ENCODE measurements at places on chromosomes 1 and 21.

GRCh38 chr1:221165839-221166500 lies 286.7 kb downstream of the HLX start:
- no peak for DNase-seq

GRCh38 chr1:61158591-61158990 lies 76.2 kb downstream of the NFIA start:
- no peak for DNase-seq

DNA sequence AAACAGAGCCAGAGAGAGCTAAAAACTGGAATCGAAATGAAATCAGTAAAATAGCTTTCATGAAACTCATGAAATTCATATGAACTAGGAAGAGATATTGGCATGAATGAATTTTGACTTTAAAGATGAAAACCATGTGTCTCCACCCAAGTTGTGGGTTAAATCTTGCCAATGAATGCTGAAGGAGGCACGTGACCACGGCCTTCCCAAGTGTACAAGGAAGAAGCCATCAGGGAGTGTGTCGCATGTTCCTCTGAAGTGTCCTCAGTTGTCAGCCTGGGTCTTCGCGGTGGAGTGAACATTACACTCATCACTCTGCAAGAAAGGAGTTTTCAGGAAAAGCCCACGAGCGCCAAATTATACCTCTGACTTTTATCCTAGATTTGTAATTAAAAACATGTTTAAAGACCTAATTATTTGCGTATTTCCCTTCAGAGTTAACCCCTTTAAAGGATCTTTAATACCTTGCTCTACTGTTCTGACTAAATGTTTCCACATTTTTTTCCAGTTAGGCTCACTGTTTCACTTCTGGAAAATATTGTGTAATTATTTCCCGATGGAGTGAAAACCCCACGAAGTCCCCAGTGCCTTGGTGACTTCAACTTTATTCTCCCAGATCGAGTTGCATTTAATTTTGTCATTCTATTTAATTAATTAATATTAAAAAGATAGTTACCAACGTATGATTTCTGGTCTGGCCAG lies 118.3 kb downstream of the DHRS3 start:
- no peak for DNase-seq

DNA sequence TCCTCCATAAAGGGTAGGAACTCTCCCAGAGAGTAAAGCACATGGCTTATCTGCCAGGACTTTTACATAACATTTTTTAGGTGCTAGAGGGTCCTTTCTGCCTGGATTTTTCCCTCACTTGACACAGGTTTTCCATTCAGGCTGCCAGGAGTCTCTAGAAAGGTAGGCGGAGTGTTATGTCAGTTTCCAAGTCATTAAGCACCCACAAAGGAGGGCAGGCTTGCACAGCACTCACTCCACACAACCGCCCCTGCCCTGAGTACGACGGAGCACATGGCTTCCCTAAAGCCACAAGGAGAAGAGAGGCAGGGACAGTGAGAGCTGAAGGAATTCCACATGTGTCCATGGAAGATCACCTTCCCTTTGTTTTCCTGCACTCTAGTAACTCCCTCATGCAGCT lies 55.7 kb downstream of the CAPZB start:
- no peak for DNase-seq

GRCh38 chr1:6646499-6647148 lies 22.0 kb downstream of the THAP3 start:
- DNase-seq: peak; percentile 17

- no peak for DNase-seq
Measured at GRCh38 chr1:241715956-241716355, 63.9 kb downstream of the WDR64 start.

DNA sequence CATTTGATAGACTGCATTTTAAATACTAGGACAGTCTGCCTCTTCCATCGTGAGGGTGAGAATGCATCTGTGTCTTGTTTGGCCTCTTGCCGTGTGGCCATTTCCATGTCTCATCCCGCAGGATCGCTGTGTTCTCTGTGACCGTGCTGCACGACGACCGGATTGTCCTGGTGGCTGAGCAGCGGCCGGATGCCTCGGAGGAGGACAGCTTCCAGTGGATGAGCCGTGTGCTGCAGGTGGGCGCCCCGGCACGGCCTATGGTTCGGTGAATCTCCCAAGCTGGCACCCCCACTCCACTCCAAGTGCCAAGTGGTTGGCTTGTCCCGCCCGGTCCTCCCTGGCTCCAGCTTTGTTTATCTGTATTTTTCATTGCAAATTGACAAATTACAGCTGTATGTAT lies 55.2 kb downstream of the S100B start:
- no peak for DNase-seq

DNA sequence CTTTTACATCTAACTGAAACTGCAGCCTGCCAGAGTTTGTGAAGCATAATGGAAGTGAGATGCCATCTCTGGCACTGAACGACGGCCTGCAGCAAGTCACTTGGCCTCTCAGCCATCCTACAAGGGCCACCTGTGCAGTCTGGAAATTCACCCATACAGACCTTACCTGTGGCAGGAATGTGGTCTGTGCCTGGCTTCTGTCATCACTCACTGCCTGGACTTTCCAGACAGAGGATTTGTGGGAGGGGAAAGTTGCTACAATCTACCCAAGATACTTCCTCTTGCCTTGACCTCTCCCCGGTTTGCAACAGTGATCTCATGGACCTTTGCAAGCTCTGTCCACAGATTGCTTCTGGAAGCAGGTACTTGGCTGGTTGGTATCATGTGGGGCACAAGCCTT lies 58.4 kb upstream of the ATP1B1 start:
- no peak for DNase-seq

GRCh38 chr1:64530969-64531692 lies 61.2 kb downstream of the CACHD1 start:
- no peak for DNase-seq

DNA sequence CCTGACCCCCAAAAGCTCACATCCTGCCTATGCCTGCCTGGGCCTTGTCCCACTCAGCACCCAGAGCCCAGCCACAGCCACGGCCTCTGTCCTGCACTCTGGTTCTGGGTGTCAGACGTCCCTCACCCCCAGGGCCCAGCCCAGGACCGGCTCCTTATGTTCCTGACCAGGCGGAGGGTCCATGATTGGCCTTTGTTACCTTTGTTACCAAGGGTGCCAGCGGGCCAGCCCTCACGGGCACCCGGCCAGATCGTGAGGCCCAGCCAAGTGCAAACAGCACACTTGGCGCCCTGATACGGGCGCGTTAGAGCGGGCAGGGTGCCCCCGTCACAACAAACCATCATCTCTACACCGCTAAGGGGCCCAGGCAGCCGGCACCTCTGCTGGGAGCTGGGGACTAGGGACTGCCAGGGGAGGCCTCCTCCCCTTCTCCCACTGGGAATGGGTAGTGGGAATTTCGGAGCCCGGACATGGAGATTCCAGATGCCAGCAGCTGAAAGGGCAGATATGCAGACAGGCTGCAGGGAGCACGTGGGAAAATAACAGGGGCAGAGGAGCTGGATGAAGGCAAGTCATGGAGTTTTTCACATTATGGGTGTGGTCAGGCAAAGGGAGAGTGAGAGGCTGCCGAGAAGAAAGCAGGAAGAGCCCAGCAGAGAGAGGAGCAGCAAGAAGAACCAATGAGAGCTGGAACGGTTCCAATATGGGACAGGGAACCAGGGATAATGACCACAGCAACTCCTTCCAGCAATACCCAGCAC lies 22.1 kb downstream of the HSPG2 start:
- peak; percentile 63 for DNase-seq

GRCh38 chr1:231720652-231721325 lies 94.2 kb downstream of the DISC1 start:
- no peak for DNase-seq

DNA sequence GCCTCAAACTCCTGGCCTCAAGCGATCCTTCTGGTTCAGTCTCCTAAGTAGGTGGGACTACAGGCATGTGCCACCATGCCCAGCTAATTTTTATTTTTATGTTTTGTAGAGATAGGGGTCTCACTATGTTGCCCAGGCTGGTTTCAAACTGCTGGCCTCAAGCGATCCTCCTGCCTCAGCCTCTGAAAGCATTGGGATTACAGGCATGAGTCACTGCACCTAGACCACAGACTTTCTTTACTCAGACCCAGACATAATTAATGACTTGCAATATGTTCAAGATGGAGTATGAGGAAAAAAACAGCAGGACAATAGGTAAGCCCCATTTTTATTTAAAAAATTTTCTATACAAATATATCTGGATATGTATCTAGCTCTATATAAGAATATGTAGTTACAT lies 13.2 kb downstream of the KANK4 start:
- no peak for DNase-seq

DNA sequence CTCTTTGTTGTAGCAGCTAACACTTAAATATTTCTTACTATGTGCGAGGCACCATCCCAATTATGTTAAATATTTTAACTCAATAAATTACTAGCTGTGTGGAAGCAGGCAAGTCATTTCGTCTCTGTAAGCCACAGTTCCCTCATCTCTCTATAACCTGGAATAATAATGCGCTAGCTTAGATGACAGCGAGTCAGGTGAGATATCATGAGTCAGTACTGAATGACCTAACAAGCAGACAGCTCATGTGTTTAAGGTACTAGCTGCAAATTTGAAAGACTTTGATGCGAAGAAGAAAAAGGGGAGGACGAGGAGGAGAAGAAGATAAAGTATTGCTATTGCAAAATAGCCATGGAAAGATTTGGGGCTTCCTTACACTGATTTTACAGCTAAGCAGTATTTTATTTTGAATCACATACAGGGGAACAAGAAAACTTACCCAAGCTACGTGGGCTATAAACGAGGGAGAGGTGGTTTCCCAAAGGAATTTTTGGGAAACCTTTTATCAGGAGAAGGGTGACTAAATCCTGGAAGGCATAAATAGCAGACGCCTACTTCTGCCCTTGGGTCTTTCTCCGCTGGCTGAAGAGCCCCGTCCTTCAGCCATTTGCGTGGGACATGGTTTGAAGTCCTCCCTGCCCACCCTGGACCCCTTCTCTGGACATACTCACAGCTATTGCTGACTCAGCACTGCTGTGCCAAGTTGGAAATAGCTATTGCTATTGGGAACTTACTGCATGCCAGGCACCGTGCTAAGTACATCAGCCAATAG lies 8.9 kb downstream of the CITED4 start:
- DNase-seq: no peak

DNA sequence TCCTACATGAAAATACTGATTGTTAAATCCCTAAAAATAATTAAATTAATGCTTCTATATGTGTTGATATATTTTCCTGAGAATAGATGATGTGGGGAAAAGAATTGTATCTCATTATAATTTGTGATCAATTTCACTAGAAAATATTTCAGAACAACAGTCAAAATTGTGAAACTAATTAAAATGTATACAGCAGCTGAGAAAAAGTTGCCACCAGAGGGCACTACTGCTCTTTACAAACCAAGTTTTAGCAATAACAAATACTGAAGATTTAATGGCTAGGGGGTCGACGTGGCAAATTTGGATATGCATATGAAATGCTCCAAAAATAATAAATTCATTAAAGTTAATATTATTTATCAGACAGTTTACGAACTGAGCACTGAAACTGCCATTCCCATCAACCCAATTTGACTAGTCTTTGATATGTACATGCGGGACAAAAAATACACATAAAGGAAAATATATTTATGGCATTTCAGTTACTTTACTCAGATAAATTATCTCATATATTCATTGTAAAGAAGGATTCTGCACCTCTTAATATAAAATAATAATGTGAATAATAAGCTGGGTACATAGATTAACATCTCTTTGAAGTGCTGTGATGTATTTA lies 96.3 kb upstream of the TMPRSS15 start:
- peak; percentile 24 for DNase-seq

DNA sequence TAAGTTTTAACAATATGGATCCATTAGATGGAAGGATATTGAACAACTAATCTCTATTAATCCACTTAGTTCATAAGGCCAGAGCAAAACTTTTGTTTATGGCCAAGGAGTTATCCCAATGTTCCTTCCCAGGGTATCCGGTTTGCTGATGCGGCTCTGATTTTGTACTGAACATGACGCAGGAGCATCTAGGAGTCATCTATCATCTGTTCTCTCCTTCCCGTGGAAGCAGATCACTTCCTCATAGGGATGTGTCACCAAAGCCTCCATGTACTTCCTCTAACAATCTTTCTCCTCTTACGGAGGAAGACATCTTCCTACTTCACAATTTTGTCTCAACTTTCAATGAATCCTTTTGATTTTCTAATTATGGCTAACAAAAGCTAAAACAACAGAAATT lies 206.6 kb downstream of the APP start:
- no peak for DNase-seq

- peak; percentile 45 for DNase-seq
Measured at GRCh38 chr1:164748253-164748899, 189.4 kb downstream of the PBX1 start.

GRCh38 chr1:154859151-154859785 lies 10.8 kb downstream of the KCNN3 start:
- DNase-seq: no peak

DNA sequence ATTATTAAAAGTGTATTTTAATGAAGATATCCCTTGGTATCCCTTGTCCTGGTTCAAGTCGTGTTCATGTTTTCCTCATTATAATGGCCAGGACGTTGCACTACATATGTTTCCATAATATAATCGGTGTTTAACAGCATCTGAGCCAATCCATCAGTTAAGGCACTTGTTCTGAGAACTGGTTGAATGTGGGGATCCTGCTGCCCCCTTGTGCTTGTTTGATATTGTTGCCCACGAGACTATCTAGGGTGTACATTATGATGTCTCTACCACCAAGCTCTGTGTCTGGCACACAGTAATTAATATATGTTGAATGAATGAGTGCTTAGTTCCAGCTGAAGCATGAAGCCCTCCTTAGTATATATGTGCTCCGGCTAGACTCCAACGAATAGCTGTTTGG lies 193.0 kb downstream of the CACNA1E start:
- no peak for DNase-seq

- no peak for DNase-seq
Measured at GRCh38 chr1:205012391-205013140, 30.4 kb upstream of the CNTN2 start.

DNA sequence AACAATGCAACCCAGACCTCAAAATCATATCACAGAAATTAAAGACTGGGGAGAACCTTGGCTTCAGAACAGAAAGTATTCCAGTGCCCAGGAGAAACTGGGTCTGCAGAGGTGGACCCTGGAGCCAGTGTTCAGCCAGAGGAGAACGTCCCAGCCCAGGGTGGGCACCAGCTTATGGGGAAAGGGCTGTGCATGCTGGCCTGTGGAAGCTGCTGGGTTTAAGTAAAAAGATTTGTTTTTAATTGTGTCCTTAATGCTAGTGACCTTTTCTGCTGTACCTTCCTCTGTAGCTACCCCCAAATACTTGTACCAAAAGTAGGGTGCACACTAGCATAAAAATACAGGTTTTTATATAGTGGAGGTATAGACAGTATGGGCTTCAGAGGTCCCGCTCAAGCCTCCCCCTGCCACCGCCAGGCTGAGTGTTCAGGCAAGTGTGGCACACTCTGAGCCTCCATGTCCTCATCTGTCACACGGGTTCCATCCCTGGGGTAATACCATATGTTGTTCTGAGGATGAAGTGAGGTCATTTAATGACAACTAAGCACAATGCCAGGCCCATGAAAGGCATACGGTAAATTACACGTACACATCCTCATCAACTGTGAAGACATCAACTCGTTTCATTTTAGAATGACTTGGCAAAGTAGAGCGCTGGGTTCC lies 47.0 kb downstream of the SLC37A1 start:
- no peak for DNase-seq
